SK-N-MC (cell line): ENCODE measurements at places on chromosomes 5 and 9.

- no peak for DNase-seq
Observed at GRCh38 chr5:157378509-157378908, 81.5 kb upstream of the NIPAL4 start.

GRCh38 chr9:25602400-25603044 is 75.7 kb downstream of the TUSC1 start:
- DNase-seq, result no peak

GRCh38 chr9:34501889-34502425 is 20.8 kb downstream of the ENHO start:
- no peak for DNase-seq

- no peak for DNase-seq
Observed at GRCh38 chr9:130728721-130729120, 35.1 kb downstream of the EXOSC2 start.

- no peak for DNase-seq
Observed at GRCh38 chr9:117718701-117719100, 14.5 kb downstream of the TLR4 start.

DNA sequence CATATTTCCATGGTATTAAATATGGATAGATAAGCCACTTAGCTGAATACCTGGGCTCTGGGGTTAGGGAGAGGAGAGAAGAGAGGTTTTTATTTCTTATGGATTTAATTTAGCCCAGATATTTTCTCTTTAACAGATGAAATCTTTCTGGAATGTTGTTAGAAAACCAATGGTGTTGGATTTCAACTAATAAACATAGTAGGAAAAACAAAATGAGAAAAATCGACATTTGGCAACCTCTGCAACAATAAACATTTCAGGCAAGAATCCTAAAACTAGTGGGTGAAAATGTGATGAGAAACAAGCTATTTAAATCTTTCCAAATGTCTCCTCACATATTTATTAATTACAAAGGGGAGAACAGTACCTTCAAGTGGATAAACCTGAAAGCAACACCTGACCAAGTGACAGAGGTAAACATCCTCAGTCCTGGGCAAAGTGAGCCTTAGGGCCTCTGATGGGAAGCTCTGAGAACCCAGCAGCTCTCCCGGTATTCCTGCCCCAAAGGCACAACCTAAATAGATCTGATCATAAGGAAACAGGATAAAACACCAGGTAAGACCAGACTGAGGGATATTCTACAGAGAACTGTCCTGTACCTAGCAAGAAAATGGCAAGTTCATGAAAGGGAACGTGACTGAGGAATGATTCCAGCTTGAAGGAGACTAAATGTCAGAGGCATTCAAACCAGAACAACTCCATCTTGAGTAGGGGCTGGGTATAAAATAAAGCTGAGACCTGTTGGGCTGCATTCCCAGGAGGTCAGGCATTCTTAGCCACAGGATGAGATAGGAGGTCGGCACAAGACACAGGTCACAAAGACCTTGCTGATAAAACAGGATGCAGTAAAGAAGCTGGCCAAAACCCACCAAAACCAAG is 163.7 kb downstream of the ESM1 start:
- DNase-seq, result no peak

DNA sequence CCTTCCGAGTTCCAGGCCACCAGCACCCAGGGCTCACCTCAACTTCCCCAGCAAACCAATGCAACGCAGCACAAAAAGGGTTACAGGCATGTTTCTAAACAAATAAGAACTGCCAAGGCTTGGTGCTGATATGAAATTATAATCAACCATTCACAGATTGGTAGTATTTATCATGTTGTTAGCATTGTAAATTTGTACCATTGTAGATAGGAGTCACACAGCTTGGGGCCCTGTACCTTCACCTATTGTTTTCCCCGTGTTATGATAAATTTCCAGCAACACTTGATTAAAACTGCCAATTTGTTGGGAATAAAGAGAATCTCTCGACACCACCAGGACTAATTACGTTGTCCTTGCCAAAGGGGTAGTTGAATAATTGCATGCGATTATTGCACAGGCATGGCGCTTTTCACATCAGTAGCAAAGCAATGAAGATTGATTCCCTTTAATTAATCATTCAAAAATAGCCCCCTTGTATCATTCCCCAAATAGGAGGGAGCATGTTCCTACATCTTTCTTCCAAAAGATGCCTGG is 454.1 kb downstream of the ZNF608 start:
- no peak for DNase-seq

DNA sequence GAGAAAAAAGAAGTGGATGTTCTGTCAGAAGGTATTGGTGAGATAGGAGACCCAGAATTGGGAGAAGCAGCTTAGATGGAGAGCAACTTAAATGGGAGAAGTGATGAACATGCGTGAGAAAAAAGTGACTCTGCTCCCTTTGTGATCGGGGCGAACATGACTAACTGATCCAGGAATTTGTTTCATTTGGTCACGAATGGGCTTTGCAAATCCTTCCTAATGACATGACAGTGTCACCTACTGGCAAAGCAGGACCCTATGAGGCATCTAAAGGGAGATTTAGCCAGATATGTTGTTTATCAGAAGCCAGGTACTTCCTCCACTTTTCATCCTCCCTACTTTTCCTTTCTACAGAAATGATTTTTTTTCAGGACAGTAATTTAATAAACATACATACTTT is 787.4 kb upstream of the RGMB start:
- DNase-seq, result no peak

GRCh38 chr5:102856389-102856777 is 101.3 kb downstream of the PAM start:
- no peak for DNase-seq

- DNase-seq, result no peak
Observed at GRCh38 chr9:137034039-137034708, 2.3 kb upstream of the FUT7 start.

GRCh38 chr9:89020754-89021153 is 29.5 kb downstream of the S1PR3 start:
- no peak for DNase-seq

- no peak for DNase-seq
Observed at GRCh38 chr5:2166306-2166978, 283.7 kb upstream of the IRX4 start.
